ENCODE measurements at places on chromosomes 5 and 9. TPM values are rescaled to one million over a fixed set of nuclear protein-coding genes. Genes with fewer than 3 reads are reported as not detected.

TAF1L gene
- not detected for total RNA-seq

TUT7 gene
- 57.5 TPM for total RNA-seq

KCNV2 gene
- total RNA-seq, result not detected

PDCD1LG2 gene
- total RNA-seq, result 3.5 TPM

CLINT1 gene
- total RNA-seq, result 101 TPM

MAMDC4 gene
- 1.6 TPM for total RNA-seq

PRDM9 gene
- not detected for total RNA-seq

PCDHA12 gene
- 4.9 TPM for total RNA-seq

CCIN gene
- total RNA-seq, result not detected

SPATA31A7 gene
- not detected for total RNA-seq

RNF208 gene
- total RNA-seq, result 1.0 TPM

PCDHGA7 gene
- total RNA-seq, result 3.5 TPM

ARSI gene
- 5.6 TPM for total RNA-seq

All from omental fat pad (tissue), 4 donors.